B cell (primary cell): ENCODE measurements at places on chromosomes 11 and 22. TPM values are rescaled to one million over a fixed set of nuclear protein-coding genes. Genes with fewer than 3 reads are reported as not detected.

DNA sequence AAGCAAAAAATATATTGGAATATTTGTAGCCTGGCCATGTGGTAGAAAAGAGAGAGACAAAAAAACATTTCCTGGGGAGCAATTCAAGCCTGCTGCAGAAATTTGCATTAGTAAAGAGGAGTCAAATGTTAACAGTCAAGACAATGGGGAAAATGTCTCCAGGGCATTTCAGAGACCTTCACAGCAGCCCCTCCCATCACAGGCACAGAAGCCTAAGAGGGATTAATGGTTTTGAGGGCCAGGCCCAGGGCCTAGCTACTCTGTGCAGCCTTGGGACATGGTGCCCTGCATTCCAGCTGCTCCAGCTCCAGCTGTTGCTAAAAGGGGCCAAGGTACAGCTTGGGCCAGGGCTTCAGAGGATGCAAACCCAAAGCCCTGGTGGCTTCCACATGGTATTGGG, 46.8 kb downstream of the PGR start:
- DNase-seq, result no peak
- no peaks in the 10 kb centered on the region for H3K36me3 ChIP-seq
- H3K27me3 ChIP-seq, result no peaks in the 10 kb centered on the region
- no peak overlapping the region for H3K4me3 ChIP-seq
- H3K4me1 ChIP-seq, result no peaks in the 10 kb centered on the region
- no peak overlapping the region for H3K27ac ChIP-seq

GRCh38 chr11:102119997-102120396, 9.8 kb downstream of the YAP1 start:
- peaks cover 20% of the 10 kb centered on the region for H3K27me3 ChIP-seq
- no peak overlapping the region for H3K27ac ChIP-seq
- no peak overlapping the region for H3K4me3 ChIP-seq
- no peaks in the 10 kb centered on the region for H3K36me3 ChIP-seq

- no peaks in the 10 kb centered on the region for H3K27me3 ChIP-seq
- H3K4me3 ChIP-seq, result no peak overlapping the region
- H3K4me1 ChIP-seq, result no peaks in the 10 kb centered on the region
- DNase-seq, result no peak
Measured at GRCh38 chr11:19604679-19605375, 107.8 kb upstream of the NAV2 start.

DNA sequence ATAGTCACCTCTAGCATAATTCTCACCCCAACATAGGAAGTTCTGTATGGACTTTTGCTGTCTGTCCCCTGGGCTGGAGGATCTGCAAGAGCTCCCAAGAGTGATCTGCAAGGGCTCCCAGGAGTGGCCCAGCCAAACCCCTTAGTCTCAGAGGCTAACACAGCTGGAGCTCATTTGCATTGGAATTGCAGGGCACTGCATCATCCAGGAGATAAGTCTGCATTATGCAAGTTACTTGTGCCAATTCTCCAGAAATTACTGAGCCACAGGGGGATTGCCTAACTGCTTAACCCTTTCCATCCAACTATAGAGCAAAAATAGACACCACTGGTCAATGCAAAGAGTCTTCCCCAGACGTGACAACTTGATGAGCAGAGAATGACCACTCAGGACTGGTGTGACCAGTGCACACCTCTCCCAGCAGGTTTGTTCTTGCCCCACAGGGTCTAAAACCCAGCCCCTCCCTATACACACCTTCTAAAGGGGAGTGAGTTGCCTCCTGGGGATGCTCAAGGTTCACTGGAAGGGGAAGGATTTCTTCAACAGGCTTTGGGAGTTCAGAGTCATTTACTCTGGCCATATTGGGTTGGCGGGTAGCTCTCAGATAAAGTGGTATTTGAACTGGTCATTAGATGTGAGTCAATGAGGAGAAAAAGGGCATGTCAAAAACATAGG, 38.4 kb downstream of the POU2AF3 start:
- H3K36me3 ChIP-seq, result no peaks in the 10 kb centered on the region
- no peak overlapping the region for H3K27ac ChIP-seq
- no peaks in the 10 kb centered on the region for H3K4me1 ChIP-seq
- no peak overlapping the region for H3K4me3 ChIP-seq

GRCh38 chr11:1770528-1770927, 6.8 kb upstream of the CTSD start:
- H3K36me3 ChIP-seq, result no peaks in the 10 kb centered on the region
- H3K27ac ChIP-seq, result no peak overlapping the region
- H3K4me1 ChIP-seq, result peaks cover 5% of the 10 kb centered on the region
- no peak for DNase-seq
- H3K4me3 ChIP-seq, result no peak overlapping the region

DNA sequence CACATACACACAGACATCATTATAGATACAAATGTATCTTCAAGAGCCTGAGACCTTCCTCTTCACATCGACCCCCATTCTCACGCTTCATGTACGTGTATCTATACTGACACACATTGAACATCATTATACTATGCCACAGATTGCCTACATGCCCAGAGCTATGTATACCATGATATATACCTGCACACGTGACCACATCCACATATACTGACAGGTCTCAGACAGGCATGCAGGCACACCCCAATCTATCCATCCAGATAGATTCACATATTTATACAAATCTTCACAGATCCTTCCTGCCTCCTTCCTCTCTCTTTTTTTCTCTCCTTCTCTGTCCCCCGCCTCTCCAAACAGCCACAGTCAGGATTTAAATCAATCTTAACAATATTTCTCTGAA, 140.1 kb downstream of the CEP164 start:
- H3K4me1 ChIP-seq, result no peaks in the 10 kb centered on the region
- no peaks in the 10 kb centered on the region for H3K36me3 ChIP-seq
- no peak overlapping the region for H3K4me3 ChIP-seq
- DNase-seq, result no peak
- H3K27ac ChIP-seq, result no peak overlapping the region
- no peaks in the 10 kb centered on the region for H3K27me3 ChIP-seq

DNA sequence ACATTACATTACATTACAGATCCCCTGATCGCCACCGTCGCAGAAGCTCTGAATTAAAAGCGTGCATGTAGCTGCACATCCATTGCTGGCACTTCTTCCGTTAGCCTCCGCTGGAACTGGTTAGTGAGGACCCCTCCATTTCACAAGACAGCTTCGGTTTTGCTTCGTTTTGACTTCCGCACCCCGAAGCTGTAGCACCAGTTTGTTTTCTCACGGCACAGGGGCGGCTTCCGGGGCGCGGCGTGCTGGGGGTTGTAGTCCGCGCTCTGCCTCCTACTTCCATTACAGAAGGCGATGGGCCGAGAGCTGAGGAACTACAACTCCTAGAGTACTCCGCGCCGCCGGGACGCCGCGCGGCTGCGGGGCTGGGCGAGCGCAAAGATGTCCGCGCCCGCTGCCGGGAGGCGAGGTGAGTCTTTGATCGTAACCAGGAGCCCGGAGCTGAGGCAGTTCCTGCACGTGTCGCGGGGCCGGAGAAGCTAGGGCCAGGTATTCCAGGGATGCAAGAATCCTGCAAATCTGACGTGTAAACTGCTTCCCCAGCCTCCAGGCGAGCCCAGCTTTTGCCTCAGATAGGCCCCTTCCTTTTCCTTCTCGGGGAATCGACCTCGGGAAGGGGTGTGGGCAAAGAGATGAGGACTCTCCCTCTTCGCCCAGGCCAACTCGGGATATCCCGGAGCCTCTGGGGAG, at the start of gene PEX26:
PEX26 (plus strand) TSS at position 352 of the 690 bp plus-strand sequence. CDS start 387 bp downstream, outside the sequence.
- DNase-seq, result peak; percentile 97

DNA sequence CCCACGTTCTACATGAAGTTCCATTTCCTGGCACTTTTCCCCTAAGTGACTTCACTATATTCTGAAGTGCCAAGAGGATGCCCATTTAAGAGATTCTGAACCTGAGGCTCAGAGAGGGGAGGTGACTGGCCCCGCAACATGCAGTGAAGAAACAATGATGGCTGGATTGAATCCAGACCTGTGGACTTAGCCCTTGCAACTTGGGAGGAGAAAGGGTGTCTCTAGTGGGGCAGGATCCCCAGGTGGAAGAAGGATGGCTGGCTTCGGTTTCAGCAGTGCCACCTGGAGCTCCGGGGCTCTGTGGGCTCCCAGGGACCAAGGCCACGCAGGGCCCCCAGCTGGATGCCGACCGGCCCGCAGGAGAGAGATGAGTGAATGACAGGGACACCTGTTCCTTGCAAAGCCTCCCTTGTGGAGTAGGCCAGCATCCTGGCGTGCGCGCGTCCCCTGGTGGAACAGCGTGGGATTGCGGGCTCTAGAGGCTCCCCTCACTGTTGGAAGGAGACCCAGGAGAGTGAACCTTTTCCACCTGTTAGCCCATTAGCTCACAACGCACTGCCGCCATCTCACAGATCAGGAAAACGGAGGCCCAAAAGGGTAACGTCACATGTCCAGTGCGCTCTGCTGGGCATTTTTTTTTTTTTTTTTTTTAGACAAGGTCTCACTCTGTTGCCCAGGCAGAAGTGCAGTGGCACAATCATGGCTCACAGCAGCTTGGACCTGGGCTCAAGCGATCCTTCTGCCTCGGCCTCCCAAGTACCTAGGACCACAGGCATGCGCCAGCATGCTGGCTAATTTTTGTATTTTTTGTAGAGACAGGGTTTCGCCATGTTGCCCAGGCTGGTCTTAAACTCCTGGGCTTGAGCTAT, 104.7 kb downstream of the KIAA1671 start:
- no peaks in the 10 kb centered on the region for H3K27me3 ChIP-seq
- DNase-seq, result peak; percentile 29
- H3K4me1 ChIP-seq, result no peaks in the 10 kb centered on the region

- no peaks in the 10 kb centered on the region for H3K4me1 ChIP-seq
- H3K27me3 ChIP-seq, result no peaks in the 10 kb centered on the region
- no peak overlapping the region for H3K4me3 ChIP-seq
- H3K27ac ChIP-seq, result no peak overlapping the region
- no peaks in the 10 kb centered on the region for H3K36me3 ChIP-seq
Measured at GRCh38 chr22:28869736-28870135, 13.6 kb upstream of the ZNRF3 start.

GRCh38 chr11:128521682-128522054, 65.7 kb downstream of the ETS1 start:
- peak overlapping the region; percentile 69 for H3K27ac ChIP-seq
- no peaks in the 10 kb centered on the region for H3K36me3 ChIP-seq
- no peaks in the 10 kb centered on the region for H3K27me3 ChIP-seq
- H3K4me3 ChIP-seq, result peak overlapping the region; percentile 90
- DNase-seq, result no peak

- DNase-seq, result no peak
- H3K27ac ChIP-seq, result no peak overlapping the region
- peaks cover 13% of the 10 kb centered on the region for H3K36me3 ChIP-seq
- H3K4me1 ChIP-seq, result peaks cover 11% of the 10 kb centered on the region
- no peaks in the 10 kb centered on the region for H3K27me3 ChIP-seq
Measured at GRCh38 chr11:35236667-35237003, 97.7 kb downstream of the CD44 start.

- H3K27ac ChIP-seq, result no peak overlapping the region
- no peaks in the 10 kb centered on the region for H3K27me3 ChIP-seq
- no peak for DNase-seq
Measured at GRCh38 chr22:47325249-47325648, 562.8 kb downstream of the TBC1D22A start.

DNA sequence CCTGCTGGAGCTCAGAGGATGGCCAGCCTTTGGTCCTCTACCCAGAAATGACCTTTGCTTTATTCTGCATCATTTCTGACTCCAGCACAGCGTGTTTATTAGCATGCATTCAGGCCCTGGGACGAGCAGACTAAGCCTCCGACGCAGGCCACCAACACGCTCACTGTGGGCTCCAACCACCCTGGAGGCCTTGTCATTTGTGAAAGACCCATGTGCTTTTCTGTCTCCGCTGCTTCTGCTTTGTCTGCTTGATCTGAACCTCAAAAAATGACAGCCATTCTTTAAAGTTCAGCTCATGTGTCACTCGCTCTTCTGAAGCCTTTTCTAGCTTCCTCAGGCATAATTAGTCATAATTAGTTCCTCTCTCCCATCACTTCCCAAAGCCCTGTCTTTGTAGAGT, 109.1 kb upstream of the TIMP3 start:
- no peak overlapping the region for H3K27ac ChIP-seq
- H3K27me3 ChIP-seq, result no peaks in the 10 kb centered on the region
- H3K36me3 ChIP-seq, result no peaks in the 10 kb centered on the region
- DNase-seq, result no peak
- H3K4me3 ChIP-seq, result no peak overlapping the region
- no peaks in the 10 kb centered on the region for H3K4me1 ChIP-seq

DNA sequence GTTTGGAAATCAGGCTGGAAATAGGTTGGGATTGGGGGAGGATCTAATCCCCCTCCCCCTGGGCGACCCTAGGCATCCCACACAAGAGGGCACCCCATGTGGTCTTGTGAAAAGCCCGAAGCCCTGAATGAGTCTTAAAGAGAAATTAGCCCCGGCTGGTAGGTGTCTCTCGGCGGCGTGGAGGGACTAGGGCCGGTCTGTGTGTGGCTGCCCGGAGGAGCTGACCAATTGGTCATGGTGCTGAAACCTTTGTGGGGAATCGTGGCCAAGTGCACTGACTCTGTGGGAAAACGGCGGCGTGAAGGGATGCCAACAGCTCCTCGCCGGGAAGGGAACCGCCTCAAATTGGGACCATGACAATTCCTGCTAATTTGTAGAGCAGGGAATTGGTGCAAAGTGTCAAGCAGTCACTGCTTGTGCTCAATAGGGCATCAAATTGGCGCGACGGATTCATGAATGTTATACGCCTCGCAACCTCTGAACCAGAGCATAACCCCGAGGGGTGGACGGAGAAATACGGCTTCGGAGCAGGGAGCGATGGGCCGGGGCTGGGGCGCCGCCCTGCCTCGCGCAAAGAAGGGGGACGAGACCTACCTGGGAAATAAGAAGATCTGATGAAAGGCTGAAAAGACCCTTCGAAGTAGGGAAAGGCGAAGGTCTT, 1.5 kb downstream of the DBX1 start:
- peak; percentile 21 for DNase-seq
- H3K36me3 ChIP-seq, result no peaks in the 10 kb centered on the region
- H3K4me3 ChIP-seq, result no peak overlapping the region
- peaks cover 96% of the 10 kb centered on the region for H3K27me3 ChIP-seq
- H3K27ac ChIP-seq, result no peak overlapping the region

GRCh38 chr22:46575911-46576555, 38.6 kb upstream of the CELSR1 start:
- DNase-seq, result no peak
- no peaks in the 10 kb centered on the region for H3K27me3 ChIP-seq
- no peak overlapping the region for H3K4me3 ChIP-seq
- H3K4me1 ChIP-seq, result peaks cover 38% of the 10 kb centered on the region

FGF4 gene
- not detected in 2 replicates for total RNA-seq

MIAT gene
- total RNA-seq, result 14.8 and 18.4 TPM in 2 replicates

SPI1 gene
- total RNA-seq, result 98.3 and 98.8 TPM in 2 replicates

TNNI2 gene
- 1.6 and 2.9 TPM in 2 replicates for total RNA-seq

ABCG4 gene
- not detected in 2 replicates for total RNA-seq

CTNND1 gene
- total RNA-seq, result 54.4 and 59.2 TPM in 2 replicates

CARD18 gene
- total RNA-seq, result not detected in 2 replicates

CNIH2 gene
- total RNA-seq, result 1.5 and 2.0 TPM in 2 replicates

TTC17 gene
- 176 and 182 TPM in 2 replicates for total RNA-seq

FXYD6 gene
- not detected in 2 replicates for total RNA-seq

ACRV1 gene
- total RNA-seq, result not detected in 2 replicates

SCGB1A1 gene
- not detected in 2 replicates for total RNA-seq

SLC5A4 gene
- not detected in 2 replicates for total RNA-seq
